ENCODE measurements at places on chromosomes 4 and X. TPM values are rescaled to one million over a fixed set of nuclear protein-coding genes. Genes with fewer than 3 reads are reported as not detected.
A peak's percentile ranks its signal among the peaks of the same experiment; 100 is the strongest.

Gene GAGE1
- total RNA-seq: not detected

Gene ODAPH
- not detected for total RNA-seq

Gene POU3F4
- not detected for total RNA-seq

Gene SLC30A9
- 80.3 TPM for total RNA-seq

Gene PRRG3
- total RNA-seq: 15.2 TPM

DNA sequence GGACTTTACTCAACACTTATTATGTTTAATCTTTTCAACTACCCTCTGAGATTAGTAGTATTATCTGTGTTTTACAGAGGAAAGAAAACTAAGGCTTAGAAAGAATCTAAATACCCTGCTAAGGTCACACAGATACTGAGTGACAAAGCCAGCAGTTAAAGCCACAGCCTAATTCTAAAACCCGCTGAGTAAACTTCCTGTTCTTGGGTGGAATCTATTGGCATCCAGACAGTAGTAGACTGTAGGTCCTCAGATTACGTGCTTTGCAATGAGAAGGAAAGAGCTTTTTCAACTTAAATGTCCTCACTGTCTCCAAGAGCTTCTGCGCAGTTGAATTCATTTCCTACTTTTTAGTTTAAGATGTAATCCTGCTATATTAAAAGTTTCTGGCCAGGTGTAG lies 126.0 kb downstream of the TENM3 start:
- DNase-seq: no peak

DNA sequence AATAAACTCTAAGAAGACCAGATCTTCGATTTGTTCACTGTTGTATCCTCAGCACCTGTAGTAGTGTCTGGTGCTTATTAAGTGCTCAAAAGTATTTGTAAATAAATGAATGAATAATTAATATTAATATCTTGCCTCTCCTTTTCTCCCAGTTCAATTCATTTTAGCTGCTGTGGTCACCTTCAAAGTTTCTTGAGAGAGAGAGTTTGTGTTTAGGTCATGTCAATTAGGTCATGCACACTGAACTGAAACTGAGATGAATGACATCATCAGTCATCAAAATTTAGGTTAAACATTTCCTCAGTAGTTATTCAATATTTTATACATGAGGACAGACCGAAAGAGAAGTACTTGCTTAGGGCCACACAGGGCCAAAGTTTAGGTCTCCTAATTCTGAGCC lies 73.5 kb downstream of the ANXA3 start:
- DNase-seq: no peak

DNA sequence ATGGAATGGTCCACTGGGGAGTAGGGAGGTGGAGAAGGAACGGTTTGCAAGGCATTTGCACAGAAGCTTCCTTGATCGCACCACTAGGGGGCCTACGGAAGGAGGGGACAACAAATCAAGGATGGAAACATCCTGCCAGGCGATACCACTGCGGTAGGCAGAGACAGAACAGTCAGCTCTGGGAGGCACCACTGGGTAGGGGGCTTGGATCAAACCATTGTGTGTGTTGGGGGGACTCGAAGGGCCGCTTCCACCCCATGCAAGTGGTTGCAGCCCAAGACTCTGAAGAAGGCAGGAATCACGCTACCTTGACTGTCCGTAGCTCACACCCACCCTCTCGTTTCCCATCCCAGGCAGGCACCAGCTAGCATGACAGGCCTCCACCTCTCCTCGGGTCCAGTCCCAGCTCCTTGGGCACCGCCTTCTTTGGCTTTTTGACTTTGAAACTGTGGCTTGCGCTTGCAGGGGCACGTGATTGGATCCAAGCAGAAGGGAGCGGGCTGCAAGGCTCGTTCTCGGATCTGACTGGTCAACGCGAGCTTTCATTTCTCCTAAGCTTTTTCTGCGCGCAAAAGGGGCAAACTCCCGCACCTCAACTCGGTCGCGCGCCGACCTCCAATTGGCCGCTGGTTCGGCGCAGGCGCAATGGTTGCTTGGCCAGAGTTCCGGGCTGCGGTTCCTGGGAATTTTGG lies 28.4 kb downstream of the GAGE1 start:
- no peak for DNase-seq

- DNase-seq: no peak
These were observed 17.7 kb downstream of the IL15 start for GRCh38 chr4:141654098-141654497.

DNA sequence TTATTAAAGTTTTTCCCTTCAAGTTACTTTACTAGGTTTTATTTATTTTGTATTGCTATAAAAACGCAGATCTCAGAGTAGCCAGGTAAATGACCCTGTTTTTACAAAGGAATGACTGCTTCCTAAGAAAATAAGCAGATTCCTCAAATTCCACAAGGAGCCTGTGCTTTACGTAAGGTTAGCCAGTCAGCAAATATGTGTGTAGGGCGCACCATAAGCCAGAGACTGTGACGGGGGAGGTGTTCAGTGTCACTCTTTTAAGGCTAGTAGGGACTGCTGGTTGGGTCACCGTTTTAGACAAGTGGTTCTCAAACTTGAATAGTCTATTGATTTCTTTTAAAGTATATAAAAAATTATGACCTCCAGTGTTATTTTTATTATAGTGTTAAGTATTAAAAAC lies 119.9 kb downstream of the ANK2 start:
- DNase-seq: no peak

GRCh38 chr4:48195374-48195773 lies 61.3 kb upstream of the TXK start:
- no peak for DNase-seq

DNA sequence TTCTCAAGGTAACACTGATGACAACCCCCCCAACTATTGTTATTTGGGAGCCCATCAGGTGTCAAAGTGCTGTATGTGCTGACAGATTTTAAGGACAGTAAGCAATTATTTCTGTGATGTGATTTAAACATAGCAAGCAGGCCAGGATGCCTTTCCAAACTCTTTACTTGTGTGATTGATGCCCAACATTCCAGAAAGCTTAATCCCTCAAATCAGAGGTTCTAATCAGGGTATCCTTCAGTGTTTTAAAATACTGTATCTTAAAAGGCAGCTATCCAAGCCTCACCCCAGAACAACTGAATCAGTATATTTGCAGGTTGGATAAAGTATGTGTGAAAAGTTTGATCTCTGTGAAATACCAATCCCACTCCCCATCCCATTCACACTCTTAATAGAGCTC lies 119.7 kb downstream of the GASK1B start:
- DNase-seq: no peak

- DNase-seq: no peak
These were observed 841.9 kb upstream of the HS3ST1 start for GRCh38 chr4:12270546-12270945.

- DNase-seq: no peak
These were observed 70.8 kb upstream of the IL15 start for GRCh38 chr4:141565379-141566089.

DNA sequence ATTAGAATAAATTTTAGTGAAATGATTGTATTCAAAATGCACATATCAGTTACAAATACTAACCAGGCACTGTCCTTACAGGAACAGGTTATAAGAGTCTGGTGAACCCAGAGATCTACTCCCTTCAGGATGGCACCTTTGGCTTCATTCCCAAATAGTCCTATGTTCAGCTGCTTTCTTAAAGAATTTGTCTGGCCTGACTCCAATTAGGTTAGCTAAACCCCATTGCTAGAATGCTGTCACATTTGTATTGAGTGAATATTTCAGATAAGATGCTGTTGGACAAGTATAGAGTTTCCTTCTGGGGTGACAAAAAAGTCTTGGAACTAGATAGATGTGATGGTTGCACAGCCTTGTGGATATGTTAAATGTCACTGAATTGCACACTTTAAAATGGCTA lies 69.4 kb downstream of the EFHC2 start:
- DNase-seq: no peak

DNA sequence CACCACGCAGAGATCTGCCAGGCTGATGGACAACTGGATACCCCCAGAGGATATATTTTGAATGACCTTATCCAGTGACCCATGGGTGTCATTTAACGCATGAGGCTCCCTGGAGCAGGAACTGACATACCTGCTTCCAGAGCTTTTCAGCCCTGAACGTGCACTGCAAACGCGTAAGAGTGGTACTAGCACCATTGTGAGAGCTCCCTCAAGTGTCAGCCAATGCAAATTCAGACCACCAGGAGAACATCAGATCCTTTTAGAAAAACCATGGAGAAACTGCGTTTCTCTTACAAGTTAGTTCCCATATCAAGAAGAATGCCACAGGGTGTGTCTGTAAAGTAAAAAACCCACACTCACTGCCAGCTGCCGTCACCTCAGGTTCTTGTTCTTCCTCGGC lies 7.3 kb downstream of the TREX2 start:
- DNase-seq: no peak

DNA sequence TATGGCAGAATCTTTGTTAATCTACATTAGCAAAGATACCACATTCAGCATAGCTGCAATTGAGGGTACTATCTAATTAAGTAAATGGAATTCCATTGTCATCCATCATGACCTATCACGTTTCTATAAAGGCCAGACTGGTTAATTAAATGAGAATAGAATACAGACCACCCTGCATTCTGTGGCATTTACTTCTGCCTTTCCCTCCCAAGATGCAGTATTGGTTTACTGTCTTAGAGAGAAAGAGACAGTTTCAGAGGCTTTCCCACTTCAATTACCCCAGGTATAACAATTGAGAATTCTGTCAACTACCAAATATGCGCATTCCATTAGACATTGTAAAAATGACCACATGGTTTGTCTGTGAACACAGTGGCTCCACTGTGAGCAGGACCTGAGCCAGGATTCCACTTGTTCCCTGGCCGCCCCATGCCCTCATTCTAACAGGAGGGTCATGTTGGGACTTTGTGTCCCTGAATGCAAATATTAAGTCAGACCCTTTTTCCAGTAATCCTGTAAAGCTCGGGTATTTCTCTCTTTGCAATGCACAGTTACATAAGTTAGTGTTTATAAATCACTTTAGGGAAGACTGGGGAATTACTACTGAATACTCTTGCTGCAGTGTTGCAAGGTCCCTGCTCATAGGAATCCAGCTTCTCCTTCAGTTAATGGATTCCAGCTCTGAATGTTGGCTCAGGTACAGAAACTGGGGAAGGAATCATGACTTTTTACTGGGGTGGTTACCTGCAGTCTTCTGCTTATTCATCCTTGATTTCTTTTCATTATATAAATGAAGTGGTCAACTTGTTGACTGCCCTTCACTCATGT lies 261.0 kb downstream of the PDGFC start:
- DNase-seq: no peak

DNA sequence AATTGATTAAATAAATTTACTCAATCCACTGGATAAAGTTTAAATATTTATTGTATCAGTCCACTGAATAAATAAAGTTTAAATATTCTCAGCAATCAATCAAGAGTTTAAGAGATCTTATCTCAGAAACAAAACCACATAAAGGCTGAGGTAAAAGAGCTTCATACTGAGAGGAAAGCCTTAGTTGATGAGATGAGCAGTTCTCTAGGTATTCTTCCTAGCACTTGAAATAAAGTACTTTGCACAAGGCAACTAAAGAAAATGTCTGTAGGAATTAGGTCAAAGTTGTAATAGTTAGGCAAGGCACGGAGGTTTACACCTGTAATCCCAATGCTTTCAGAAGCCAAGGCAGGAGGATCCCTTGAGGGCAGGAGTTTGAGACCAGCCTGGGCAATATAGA lies 63.5 kb downstream of the UCHL1 start:
- no peak for DNase-seq

GRCh38 chrX:107324493-107325310 lies 118.3 kb downstream of the DNAAF6 start:
- peak; percentile 0 for DNase-seq

DNA sequence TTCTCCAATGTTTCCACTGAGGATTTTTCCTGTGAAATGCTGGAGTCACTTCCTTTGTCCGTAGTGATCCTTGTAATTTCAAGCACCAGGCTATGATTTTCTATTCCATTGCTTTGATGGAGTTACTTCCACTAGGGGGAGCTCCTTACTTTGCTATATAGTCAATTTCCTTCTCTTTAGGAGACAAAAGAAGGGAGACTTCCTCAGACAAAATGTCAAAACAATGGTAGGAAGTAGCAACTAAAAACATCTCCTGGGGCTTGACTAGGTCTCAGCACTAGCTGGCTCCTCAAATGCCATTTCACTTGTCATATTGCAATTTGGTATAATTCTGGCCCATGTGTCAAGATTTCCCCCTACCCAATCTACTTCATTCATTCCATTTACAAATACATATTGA lies 24.1 kb downstream of the ZCCHC12 start:
- peak; percentile 42 for DNase-seq

- no peak for DNase-seq
These were observed 166.7 kb upstream of the SH3RF1 start for GRCh38 chr4:169437299-169438047.

DNA sequence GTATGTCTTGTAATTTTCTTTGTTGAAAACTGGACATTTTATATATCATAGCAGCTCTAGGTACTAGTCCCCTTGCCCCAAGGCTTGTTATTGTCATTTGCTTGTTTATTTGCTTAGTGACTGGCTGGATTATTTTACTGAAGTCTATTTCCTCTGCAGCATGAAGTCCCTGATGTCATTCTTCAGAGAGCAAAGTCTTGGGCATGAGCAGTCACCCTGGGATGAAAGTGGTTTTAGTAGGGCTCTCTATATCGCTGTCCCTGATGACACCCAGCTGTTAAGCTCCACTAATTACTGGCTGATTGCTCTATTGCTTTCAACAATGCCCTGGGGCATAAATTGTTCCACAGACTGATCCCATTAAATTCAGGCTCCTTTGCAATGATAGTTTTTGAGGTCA lies 113.5 kb upstream of the USP9X start:
- no peak for DNase-seq

DNA sequence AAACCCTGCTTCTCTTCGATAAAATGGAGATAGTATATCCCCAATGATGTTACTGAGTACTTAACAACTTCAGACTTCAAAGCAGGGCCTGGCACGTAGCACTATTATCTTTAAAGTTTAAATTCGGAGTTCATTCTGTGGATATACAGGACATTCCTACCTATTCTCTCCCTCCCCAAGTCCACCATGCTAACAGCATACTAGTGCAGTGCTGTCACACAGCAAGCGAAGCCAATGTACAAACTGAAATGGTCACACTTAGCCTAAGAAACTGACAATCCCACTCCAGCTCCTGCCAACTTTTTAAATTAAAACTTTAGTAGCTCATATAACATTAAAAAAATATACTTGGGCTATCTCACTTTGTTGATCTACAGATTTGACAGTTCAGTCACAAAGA lies 1.2 kb upstream of the DNAJB14 start:
- DNase-seq: no peak

DNA sequence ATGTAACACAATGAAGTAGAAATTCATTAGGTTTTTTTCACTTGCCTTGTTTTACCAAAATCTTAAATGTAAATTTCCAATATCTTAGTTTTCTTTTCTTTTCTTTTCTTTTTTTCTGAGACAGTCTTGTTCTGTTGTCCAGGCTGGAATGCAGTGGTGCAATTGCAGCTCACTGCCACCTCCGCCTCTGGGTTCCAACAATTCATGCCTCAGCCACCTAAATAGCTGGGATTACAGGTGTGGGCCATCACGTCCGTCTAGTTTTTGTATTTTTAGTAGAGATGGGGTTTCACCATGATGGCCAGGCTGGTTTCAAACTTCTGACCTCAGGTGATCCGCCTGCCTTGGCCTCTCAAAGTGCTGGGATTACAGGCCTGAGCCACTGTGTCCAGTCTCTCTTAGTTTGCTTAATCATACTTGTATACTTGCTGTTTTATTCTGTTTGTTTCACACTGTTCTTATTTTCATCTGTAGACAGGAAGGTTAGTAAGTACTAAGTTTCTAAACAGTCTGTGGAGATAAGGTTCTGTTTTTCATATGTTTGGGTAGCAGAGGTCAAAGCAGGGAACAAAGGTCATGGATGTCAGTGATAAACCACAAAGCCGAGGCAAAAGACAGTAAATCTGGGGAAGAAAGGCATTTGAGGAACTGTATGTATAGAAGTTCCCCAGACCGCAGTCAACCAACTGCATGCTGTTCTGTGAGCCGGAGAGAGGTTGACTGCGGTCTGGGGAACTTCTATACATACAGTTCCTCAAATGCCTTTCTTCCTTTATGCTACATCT lies 129.1 kb downstream of the CBR4 start:
- DNase-seq: no peak
